ENCODE measurements at places on chromosomes 3 and 15.

DNA sequence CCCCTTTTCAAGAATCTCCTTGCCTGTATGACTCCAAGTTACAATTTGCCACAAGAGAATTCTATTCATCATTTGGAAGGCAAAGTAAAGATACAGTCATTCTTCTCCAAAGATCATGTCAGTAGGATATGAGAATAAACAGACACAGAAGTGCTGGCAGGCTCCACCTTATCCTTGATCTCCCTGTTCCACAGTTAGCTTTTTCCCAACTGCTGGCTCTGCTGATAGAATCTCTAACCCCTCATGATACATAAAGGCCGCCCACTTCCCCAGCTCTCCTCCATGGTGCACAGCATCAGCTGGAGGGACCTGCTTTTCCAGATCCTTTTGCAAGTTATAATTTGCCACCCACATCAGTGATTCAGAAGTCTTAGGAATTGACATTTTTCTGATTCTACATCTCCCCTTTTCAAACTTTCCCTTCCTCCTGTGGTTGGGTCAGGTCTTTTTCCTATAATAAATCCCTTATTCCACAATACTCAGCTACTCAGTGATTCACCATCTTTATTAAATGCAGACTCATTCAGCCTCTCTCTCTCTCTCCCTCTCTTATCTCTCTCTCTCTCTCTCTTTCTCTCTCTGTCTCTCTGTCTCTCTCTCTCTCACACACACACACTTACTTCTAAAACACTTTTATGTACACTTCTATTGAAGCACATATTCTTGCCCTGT lies 465.4 kb downstream of the GBE1 start:
- DNase-seq, result no peak

- no peak for DNase-seq
These were observed 48.8 kb upstream of the MEIS2 start for GRCh38 chr15:37149146-37149545.

DNA sequence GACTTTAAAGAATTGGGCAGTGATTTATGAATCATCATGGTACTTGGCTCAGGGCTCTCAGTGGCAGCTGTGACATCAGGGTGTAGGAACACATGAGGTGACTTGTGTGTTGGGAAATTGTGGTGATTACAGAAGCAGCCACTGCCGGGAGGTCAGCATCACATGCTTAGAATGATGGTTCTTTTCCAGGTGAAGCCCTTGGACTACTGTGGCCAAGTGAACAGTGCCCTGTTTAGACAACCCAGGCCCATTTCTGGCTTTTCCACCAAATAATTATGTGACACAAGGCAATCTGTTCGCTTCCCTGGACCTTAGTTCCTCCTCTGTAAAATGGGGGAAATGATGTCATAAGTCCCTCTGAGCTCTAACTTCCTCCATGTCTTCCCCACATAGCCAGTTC lies 139.7 kb upstream of the ROPN1 start:
- no peak for DNase-seq

DNA sequence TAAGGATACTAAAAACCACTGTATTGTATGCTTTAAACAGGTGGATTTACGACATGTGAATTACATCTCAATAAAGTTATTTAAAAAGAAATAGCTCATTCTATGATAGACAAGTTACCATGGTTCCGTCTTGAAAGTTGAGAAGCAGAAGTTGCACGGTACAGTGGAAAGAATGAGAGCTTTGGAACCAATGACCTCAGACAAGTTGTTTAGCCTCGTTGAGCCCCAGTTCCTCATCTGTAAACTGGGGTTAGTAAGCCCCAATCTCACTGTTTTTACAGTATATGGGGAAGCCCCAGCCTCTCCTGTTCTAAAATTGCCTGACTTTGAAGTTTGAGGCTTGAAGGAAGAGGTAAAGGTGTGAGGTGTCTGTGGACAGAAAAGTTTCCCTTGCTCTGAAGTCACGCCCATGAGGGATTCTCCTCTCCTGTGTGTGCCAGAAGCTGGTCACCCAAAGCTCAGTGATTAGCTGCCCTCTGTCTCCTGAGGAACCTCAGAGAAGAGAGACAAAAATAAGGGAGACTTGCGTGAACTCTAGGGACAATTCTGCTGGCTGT lies 10.0 kb downstream of the CRYGS start:
- no peak for DNase-seq

DNA sequence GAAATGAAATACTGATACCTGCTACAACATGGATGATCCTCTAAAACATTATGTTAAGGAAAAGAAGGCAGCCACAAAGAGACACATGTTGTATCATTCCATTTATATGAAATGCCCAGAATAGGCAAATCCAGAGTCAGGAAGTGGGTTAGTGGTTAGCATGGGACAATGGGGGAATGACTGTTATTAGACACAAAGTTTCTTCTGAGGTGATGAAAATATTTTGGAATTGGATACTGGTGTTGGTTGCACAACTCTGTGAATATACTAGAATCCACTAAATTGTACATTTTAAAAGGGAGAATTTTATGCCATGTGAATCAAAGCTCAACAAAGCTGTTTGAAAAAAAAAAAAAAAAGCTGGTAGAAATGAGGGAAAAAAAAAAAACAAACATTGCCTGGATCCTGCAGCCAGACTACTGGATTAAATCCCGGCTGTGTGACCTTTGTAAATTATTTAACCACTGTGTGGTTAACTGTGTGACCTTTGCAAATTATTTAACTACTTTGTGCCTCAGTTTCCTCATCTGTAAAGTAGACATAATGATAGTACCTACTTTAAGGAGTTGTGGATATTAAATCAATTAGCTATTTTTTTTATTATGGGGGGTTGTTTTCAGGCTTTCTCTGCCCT lies 75.6 kb upstream of the PRICKLE2 start:
- DNase-seq, result no peak

- no peak for DNase-seq
These were observed 127.7 kb downstream of the XXYLT1 start for GRCh38 chr3:195143221-195143620.

DNA sequence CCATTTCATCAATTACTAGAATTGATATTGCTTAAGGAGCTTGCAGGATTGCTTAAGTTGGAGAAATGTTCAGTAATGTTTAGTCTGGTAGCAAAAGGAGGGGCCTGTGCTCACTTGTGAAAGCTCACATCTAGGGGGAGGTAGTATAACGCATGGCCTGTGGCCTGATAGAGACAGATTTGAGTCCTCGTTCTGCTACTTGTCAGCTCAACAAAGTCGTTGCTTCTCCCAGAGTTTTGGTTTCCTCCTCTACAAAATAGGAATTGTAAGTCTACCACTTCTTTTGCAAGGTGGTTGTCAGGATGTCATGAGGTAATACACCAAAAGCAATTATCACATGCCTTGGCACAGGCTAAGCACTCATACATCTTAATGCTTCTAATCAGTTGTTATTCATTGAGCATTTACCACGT lies 1.3 kb downstream of the ST3GAL6 start:
- DNase-seq, result no peak

- no peak for DNase-seq
These were observed 261.2 kb downstream of the LPP start for GRCh38 chr3:188415196-188415595.

- DNase-seq, result no peak
These were observed 50.4 kb downstream of the IL12A start for GRCh38 chr3:160038862-160039562.

- DNase-seq, result no peak
These were observed 5.9 kb downstream of the ZBTB20 start for GRCh38 chr3:115141033-115141757.

- DNase-seq, result no peak
These were observed 16.6 kb upstream of the TXNRD3 start for GRCh38 chr3:126671521-126671920.

- DNase-seq, result no peak
These were observed 8.2 kb downstream of the PLCD1 start for GRCh38 chr3:38021196-38021595.

DNA sequence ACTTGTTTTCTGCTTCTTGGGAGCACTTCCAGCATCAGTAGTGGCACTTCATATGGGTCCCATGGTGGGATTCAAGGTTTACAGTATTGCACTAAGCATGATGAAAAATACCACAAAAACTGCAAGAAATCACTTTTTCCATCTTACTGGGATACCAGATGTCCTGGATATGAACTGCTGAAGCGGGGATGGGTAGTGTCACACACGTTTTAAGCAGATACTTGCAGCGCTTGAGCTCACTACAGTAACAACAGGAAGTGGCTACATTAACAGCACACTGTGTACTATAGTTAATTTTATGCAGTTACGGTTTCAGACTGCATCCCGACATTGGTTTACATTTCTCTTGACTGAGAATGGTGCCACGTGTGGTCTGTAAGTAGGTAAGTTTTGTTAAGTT lies 3.5 kb upstream of the ISG20 start:
- no peak for DNase-seq

GRCh38 chr15:64048781-64049460 lies 2.6 kb upstream of the DAPK2 start:
- DNase-seq, result no peak

- no peak for DNase-seq
These were observed 37.2 kb upstream of the ANPEP start for GRCh38 chr15:89851673-89852341.

GRCh38 chr3:4850928-4851265 lies 128.3 kb upstream of the BHLHE40 start:
- no peak for DNase-seq

DNA sequence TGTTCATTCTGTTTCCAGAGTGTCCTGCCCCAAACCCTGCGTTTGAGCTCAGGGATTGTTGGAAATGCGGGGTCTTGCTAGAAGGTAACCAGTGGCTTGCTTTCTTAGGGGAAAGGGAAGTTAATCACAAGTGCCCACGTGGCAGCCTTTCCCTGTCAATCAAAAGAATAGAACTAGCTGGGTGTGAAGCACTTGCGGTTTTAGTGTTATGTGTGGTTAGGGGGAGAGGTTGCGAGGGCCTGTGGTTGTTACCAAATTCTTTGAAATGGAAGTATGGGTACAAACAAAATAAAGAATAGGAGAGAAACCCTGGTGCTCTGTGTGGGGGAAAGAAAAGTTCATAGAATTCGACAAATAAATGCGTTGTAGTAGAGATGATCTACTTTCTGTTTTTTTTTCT lies 67.6 kb downstream of the FNDC3B start:
- DNase-seq, result no peak

- DNase-seq, result no peak
These were observed 311.5 kb downstream of the NLGN1 start for GRCh38 chr3:173709026-173709425.

DNA sequence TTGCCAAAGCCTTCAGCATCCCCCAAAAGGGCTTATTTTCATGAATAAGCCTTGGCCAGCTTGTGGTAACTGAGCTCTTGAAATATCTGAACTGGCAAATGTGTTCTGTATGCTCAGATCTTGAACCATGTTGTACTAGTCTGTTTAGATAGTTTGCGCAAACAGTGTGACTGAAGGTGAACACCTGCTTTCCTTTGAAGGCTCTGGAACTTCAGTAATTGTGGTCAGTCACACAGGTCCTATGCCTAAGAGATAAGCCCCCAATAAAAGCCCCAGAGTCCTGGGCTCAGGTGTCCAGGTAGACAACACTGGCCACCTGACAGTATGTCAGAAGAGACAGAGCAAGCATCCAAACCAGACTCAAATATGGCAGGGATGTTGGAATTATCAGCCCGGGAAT lies 5.4 kb downstream of the TUBGCP5 start:
- no peak for DNase-seq

DNA sequence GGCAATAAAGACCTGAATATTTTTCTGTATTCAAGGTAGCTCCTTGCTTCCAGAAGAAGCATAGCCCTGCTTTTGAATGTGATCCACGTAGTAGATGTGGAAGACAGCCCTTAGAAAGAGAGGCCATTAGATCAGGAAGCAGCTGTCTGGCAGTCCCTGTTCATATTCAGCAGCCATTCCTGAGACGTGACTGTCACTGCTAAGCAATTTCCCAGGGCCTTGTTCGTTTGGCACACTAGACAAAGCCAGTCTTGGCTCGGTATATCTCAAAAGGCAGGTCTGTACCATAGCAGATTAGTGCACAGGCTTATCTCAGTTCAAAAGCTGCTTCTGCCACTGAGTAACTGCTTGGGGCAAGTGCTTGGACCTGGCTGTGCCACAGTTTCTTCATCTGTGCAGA lies 287.8 kb upstream of the MCTP2 start:
- DNase-seq, result no peak

GRCh38 chr3:148924562-148924961 lies 59.5 kb downstream of the CPA3 start:
- DNase-seq, result no peak

- DNase-seq, result no peak
These were observed 1312.6 kb downstream of the ROBO1 start for GRCh38 chr3:78455166-78455565.

DNA sequence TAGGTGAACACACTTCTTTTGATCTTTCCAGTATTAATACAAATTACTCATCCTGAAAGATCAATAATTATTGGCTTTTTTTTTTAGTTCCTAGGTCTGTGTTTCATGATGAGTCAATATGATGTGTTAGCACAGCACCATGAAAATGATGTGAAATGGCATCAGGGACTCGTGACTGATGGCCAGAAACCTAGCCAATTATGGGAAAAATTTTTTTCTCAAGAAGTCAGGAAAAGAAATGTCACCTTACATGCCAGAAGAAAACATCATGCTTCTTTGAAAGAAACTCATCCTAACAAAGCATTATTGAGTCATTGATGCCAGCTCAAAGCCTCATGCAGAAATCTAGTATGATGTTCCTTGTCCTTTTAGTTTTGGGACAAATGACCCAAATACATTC lies 468.3 kb upstream of the CBLB start:
- DNase-seq, result no peak

- no peak for DNase-seq
These were observed 5.6 kb upstream of the TMEM45A start for GRCh38 chr3:100486808-100487207.

- DNase-seq, result no peak
These were observed 606.7 kb upstream of the MDFIC2 start for GRCh38 chr3:70919091-70919490.

DNA sequence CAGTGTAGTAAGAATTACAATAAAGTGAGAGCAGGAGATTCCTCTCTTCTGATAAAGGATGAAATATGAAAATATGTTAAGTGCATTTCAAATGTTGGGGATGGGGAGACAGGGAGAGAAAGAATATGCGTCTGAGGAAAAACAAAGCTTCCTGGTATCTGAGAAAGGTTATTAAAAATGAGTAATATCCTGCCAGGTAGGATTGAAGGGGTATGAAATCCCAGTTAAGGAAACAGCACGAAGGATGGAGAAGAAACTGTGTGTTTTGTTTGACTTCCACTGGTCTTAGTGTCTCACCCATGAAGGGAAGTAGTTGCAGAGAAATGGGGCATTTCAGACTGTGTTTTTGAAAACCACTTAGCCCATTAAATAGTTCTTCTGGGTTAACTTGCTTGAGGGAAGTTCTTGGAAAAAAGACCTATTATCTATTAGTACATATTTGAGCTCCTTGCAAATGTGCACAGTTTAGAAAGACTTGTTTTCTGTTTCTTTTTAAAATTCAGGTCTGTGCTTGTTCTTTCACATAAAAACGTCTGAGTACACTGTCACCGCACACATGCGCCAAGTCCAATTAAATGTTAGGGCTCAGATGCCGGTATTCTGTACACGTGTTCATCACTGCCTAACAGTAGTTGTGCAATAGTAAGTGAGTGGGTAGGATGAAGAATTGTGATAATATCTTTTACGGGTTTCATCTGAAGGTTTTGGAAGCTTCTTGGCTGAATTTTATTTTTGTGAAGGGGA lies 196.1 kb upstream of the P2RY1 start:
- DNase-seq, result no peak

GRCh38 chr15:93932164-93932776 lies 299.1 kb upstream of the MCTP2 start:
- no peak for DNase-seq

All from NCI-H2081 treated with DMSO at 0.1 percent for 48 hours (cell line).